Dermis blood vessel endothelial cell (primary cell): ENCODE measurements at places on chromosomes 7 and 10.
A peak's percentile ranks its signal among the peaks of the same experiment; 100 is the strongest.

- DNase-seq: no peak
Observed at GRCh38 chr7:29337546-29338116, 143.1 kb downstream of the CHN2 start.

GRCh38 chr7:157667261-157667660, 330.5 kb downstream of the DNAJB6 start:
- DNase-seq: no peak

- peak; percentile 57 for DNase-seq
Observed at GRCh38 chr7:129950191-129950932, 2.4 kb downstream of the UBE2H start.

DNA sequence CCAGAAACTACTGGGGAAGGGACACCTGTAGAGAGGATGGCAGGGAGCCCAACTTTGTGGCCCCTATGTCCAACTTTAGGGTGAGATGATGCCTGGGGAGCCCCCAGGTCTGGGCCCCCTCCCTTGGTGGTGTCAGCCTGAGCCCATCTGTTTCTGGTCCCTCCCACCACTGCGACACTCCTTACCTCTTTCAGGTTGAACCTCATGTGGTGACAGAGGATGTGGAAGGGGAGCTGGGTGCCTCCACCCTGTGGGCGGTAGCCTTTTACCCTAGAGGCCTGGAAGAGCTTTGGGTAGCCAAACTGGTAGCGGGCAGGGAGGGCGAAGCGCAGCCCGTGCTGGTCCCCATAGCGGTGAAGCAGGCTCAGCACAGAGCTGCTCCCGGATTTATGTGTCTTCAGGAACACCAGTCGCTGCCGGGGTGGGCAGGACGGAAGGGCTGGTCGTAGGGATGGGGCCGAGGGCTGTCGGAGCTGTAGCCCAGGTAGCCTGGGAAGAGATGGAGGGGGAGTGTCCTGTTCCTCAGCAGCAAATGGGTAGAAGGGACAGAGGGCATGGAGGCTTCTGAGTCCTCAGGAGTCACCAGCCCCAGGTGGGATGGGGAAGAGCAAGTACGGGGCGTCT, 2.0 kb downstream of the GAL3ST4 start:
- no peak for DNase-seq

- no peak for DNase-seq
Observed at GRCh38 chr10:88858491-88858890, 6.8 kb upstream of the ANKRD22 start.

- no peak for DNase-seq
Observed at GRCh38 chr10:76085002-76085816, 653.8 kb downstream of the LRMDA start.

DNA sequence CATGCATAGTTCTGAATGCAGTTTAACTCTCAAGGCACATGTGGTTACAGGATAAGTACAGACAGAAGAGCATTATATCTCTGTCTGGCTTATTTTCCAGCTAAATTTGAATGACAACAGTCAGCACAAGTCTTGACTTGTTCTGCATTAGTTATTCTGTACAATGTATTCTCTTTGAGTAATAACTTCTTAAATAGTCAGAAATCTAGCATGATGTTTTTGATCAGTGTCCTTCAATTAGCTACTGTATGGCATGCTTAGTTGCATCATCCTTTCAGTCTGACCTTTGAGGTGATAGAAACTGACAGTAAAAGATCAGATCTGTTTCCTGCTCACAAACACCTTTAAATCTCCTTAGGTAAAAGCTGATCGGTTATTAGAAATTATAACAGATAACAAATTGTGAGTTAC, 118.1 kb downstream of the ARL4A start:
- DNase-seq: no peak

DNA sequence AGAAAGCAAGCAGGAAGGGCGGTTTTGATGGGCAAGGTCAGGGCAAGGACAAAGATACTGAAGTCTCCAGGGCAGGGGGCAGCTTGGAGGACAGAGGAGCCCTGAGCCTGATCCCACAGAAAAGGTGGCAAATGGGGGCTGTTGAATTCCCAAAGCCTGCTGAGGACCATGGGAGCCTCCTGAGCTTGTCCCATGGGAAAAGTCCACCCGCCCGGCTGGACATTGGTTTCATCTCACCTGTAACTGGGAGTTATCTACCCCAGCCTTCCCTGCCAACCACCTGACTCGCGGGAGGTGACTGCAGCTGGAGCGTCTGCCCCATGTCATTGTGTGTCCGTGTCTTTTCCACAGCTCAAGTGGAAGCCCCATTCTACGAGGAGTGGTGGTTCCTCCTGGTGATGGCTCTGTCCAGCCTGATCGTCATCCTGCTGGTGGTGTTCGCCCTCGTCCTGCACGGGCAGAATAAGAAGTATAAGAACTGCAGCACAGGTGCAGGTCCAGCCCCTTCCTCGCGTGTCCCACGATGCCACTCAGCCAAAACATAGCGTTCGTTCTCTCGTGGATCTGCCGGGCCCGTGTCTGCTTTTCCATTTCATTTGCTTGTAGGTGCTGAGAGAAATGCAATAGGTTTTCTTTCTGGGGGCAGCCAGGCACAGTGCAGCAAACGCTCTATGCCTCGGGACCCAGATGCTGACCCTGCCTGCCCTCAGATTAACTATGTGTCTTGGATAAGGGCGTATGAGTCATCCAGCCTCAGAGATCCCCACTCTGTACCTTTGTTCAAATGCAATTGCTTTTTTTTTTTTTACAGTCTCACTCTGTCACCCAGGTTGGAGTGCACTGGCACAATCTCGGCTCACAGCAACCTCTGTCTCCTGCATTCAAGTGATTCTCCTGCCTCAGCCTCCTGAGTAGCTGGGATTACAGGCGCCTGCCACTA, 444.5 kb upstream of the FOXK1 start:
- DNase-seq: no peak

GRCh38 chr10:118139321-118139720, 92.6 kb upstream of the RAB11FIP2 start:
- DNase-seq: no peak

GRCh38 chr7:134940729-134941128, 45.6 kb upstream of the AGBL3 start:
- no peak for DNase-seq

DNA sequence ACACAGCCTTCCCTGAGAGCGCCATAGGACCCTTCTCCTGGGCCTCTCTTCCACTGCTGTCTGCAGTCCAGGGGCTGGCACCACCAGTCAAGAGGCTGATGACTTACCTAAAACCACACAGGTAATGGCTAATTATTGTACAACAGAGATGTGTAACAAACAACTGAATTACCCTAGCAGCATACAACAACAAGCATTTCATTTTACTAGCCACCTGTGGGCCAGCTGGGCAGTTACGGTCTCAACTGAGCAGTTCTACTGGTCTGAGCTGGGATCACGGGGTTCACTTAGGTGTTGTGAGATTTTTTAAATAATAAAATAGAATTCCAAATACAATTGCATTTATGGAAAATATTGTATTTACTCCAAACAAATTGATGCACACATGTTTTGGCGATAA, 431.9 kb downstream of the TNS3 start:
- no peak for DNase-seq

GRCh38 chr10:95423164-95424005, 132.6 kb upstream of the PDLIM1 start:
- DNase-seq: no peak

GRCh38 chr7:30671793-30672465, 10.3 kb downstream of the CRHR2 start:
- peak; percentile 83 for DNase-seq

DNA sequence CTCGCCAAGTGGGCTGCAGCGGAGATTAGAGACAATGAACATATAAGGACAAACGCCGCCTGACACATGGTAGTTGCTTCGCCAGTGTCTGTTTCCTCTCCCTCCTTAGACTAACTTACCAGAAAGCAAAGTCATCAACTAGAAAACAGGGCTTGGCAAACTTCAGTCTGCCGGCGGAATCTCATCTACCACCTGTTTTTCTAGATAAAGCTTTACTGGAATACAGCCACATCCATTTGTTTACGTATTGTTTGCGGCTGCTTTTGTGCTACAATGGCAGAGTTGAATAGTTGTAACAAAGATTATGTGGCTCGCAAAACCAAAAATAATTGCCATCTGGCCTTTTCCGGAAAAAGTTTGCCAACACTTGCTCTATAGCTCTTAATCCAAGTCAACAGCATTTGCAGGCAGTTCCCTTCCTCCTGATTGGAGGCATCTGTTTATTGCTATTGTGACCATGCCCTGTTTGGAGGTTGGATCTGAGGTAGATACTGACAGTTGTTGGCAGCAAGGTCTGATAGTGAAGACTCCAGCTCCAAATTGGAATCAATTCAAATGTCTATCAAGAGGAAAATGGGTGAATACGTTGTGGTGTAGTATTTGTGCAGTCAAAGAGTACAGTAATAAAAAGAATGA, 260.6 kb downstream of the POU6F2 start:
- no peak for DNase-seq

GRCh38 chr7:96636979-96637378, 72.7 kb downstream of the SEM1 start:
- DNase-seq: no peak

- DNase-seq: no peak
Observed at GRCh38 chr10:99527526-99528493, 4.9 kb upstream of the NKX2-3 start.
